Naive thymus-derived CD4-positive, alpha-beta T cell (primary cell): ENCODE measurements at places on chromosomes 11 and 22.
A peak's percentile ranks its signal among the peaks of the same experiment; 100 is the strongest.

GRCh38 chr11:77121096-77121640 is 6.9 kb upstream of the MYO7A start:
- DNase-seq = no peak

DNA sequence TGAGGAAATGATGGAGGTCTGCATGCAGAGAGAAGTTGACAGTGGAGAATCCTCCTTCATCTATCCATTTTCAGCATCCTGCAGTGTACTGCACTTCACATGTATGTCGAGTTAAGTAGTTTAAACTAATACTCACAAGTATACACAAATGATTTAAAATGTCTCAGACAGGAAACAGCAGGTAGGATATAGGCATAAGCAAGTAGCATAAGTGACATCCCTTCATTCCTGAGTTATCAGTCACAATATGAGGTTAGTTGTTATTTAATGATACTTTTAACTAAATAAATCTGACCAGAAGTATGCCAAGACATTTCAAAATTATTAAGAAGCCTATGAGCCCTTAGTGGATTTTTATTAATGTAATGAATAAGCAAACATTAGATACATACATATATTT is 37.4 kb downstream of the MTMR2 start:
- DNase-seq = no peak

DNA sequence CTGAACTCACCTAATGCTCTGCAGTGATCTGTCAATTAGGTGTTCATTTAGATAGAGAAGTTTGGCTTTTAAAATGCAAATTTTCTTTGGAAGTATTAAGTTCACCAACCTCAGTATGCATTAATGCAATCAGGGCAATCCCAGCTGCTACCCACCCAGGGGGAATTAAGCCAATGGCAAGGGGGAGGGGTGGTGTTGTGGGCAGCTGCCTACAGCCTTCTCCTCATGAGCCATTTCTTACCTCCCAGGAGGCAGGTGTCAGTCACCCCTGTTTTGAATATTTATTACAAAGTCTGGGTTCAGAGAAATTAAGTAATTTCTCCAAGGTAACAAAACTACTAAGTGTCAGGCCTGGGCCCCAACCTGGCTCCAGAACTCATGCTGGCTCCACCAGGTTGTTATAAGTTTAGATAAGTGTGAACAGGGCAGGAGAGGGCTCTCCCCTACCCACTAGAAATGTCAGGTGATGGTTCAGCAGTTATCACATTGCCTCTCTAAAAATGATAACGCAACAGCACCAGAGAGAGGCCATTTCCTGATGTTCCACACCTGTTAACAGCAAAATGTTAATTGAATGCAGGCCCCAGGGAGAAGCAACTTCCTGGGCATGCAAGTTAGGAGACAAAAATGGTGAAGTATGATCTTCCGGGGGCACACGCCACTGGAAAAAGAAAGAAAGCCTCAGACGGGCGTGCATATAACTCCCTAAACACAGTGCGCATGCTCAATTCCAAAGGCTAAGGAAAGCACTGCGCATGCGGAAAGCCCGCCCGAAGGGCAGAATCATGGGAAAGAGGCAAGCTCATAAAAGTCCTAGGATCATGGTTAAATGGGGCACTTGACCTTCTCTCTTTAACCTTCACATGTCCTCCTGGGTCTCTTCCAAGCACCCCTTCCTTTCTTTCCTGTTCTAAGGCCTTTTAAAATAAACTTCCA is 35.4 kb upstream of the GNAZ start:
- DNase-seq = no peak

DNA sequence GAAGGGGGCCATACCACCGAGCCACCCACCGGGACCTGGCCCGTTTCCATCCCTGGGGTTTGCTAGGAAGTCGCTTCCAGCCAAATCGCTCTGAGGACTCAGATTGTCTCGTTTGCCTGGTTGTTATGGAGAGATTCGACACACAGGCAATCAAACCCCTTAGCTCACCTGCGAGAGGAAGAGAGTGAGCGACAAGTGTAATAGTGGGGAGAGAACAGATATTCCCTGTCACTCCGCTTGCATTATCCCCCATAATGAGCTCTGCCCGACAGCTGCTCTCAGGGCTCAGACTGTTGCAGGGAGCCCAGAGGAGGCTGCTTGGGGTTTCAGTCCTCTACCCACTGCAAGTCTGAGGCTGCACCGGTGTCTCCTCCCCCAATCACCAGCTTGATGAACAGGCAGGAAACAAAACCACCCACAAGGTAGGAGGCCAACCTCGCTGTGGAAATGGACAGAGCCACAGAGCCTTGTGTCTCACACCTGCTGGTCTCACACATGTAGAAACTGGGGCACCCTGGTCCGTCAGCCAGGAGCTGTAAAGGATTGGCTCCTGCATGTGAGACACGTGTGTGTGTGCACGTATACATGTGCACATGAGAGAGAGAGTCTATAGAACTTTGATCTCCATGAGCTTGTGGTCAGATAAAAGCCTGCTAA is 351.1 kb downstream of the BUD13 start:
- DNase-seq = no peak

- no peak for DNase-seq
Observed at GRCh38 chr11:121931748-121932352, 184.2 kb downstream of the BLID start.

DNA sequence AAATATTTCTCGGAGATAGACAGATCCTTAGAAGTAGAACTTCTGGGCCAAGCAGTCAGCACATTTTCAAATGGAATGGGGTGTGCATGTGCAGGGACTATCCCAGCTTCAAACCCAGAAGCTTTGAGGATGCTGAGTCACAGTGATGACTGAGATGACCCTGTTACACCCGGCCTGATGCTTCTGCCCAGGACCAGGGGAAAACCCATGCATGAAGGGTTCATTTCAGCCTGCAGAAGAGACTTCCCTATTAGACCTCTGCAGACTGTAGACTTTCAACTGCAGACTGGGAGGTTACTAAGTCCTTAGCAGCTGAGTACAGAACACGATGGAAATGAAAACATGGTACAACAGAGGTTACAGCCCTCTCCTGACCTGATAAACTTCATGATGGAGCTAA is 3.6 kb upstream of the OR2AT4 start:
- no peak for DNase-seq

DNA sequence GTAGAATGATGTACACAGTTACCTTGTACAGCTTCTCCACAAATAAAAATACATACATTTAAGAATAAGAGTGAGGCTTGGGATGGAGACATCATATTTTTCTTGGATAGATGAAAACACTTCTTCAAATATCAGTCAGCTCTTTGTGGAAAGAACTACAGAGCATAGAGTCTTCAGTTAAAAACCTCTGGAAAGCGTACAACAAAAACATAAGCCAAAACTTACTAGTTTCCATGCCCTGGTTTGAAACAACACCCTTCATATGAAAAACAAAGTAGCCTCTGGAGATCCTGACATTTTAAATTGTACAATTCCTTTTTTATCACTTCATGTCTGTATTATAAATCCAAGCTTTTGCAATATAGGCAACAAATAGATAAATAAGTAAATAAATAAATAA is 7.0 kb upstream of the CEP126 start:
- DNase-seq = no peak

- DNase-seq = peak; percentile 65
Observed at GRCh38 chr11:57800444-57801182, 39.0 kb downstream of the CTNND1 start.

DNA sequence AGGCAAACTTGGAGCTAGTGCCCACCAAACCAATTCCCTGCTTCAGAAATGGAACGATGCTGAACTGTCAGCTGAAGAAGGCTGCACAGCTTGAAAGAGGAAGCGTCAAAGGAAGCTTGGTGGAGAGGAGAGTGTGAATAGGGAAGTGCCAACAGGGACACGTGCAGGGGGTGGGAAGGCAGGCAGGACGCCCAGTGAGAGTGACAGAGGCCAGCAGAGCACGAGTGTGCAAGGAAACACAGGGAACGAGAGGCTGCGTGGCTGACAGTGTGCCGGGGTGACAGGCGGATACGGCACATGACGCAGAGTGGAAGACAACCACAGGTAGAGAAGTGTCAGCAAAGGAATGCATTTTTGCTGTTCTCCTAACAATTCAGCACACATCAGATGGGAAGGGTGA is 196.4 kb downstream of the LARGE1 start:
- DNase-seq = no peak

DNA sequence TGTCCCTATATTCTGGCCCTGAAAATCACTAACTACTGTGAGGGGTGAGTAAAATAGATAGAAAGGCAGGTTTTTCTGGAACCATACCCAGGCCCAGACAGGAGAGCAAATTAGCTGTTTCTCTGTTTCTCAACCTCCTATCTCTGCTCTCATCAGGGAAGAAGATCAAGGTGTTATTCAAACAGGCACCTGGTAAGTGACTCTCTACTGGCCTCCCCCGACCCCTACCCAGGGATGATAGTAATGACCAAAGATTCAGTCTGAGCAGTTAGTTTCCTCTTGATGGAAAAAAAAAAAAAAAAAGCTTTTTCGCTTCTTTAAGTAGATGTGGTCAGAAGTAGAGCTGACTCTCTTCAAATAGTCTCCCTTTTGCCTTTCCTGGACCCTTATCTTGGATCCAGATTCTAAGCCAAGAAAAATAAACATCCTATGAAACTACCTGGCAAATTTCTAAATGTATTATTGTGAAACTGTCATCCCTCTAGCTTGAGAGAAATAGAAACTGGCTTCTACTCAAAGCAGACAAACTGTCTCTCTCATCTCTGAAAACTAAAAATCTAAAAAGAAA is 9.9 kb downstream of the LRRC4C start:
- no peak for DNase-seq

GRCh38 chr11:131530407-131530806 is 160.0 kb downstream of the NTM start:
- DNase-seq = no peak

GRCh38 chr11:118846181-118846935 is 37.3 kb upstream of the CXCR5 start:
- no peak for DNase-seq

GRCh38 chr11:10601837-10602236 is 33.4 kb upstream of the LYVE1 start:
- DNase-seq = no peak

DNA sequence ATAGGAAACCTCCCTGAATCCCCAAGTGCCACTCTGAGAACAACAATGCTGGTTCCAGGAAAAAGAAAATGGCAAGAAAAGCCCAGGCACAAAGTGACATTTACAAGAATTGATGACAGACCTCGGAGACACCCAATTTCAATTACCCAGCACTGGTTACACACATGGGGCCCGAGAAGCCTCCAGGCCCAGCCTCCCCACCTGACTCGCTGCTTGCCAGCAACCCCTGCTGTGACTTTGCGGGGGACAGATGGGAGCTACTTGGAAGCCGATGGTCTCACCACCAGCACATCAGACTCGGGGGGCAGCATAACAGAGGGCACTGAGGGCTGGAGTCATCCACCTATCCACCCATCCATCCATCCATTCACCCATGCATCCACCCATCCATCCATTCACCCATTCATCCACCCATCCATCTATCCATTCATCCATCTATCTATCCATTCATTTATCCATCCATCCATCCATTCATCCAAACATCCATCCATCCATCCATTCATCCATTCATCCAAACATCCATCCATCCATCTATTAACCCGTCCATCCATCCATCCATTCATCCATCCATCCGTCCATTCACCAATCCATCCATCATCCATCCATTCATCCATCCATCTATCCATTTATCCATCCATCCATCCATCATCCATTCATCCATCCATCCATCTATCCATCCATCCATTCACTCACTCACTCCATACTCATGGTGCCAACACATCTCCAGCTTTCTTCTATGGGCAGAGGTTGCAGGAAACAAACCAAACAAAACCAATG is 567.6 kb downstream of the BRD1 start:
- no peak for DNase-seq

DNA sequence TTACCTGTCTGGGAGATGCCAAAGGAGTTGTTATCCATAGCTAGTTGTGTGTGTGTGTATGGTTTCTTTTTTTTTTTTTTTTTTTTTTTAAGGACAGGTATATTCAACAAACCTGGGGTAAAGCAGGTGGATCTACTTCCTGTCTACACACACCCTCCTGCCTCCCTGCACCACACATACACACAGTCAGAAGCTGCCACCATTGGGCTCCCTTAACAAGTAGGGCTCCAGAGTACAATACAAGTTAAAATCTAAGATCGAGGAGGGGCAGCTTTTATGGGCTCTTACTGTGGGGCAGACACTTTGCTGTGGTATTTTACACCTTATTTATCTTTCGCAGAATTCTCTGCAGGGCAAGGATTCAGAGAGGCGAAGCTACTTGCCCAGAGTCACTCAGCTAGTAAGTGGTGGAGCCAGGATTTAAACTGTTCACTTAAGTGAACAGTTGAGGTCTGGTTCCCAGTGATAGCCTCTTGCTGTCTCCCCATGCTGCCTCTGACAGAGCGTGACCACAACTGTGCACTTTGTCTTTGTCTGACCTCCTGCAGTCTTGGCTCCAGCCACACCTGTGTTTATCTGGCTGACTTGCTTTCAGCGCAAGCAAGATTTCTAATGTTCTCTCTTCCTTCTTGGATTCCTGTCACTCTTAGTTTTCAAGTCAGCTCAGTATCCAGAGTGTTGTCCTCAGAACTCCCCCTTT is 135.0 kb downstream of the CSNK2A3 start:
- no peak for DNase-seq

DNA sequence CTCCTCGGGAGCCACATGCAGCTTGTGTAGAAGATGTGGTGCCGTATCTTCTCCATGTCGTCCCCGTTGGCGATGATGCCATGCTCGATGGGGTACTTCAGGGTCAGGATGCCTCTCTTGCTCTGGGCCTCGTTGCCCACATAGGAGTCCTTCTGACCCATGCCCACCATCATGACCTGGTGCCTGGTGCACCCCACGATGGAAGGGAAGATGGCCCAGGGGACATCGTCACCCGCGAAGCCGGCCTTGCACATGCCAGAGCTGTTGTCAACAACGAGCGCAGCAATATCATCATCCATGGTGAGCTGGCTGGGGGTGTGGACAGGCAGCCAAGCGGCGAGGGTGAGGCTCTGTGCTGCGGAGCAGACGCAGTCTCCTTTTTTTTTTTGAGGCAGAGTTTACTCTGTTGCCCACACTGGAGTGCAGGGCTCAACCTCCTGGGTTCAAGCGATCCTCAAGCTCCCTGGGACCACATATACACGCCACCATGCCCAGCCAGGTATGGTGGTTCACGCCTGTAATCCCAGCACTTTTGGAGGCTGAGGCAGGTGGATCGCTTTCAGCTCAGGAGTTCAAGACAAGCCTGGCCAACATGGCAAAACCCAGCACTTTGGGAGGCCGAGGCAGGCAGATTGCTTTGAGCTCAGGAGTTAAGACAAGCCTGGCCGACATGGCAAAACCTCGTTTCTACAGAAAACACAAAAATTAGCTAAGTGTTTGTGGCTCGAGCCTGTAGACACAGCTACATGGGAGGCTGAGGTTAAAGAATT is 17.3 kb upstream of the EP300 start:
- no peak for DNase-seq

- no peak for DNase-seq
Observed at GRCh38 chr22:25406510-25407210, 157.8 kb upstream of the GRK3 start.

GRCh38 chr11:48154151-48154550 is 62.5 kb upstream of the OR4B1 start:
- no peak for DNase-seq

DNA sequence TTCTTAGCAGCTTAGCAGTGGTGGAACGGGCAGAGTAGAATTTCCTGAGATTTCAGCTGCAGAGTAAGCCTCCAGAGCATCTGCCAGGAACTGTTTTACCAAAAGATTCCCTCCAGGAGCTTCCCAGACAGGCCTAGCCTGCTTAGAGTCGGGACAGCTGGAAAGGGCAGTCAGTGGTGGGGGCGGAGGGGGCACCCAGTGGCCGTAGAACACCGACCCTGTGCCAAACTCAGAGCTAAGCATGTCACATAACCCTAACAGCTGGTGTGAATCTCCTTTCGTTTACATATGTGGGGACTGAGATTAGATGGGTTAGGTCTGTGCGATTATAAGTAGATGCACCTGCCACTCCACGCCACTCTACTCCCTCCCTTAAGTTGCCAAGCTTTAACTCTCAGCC is 80.0 kb upstream of the CRTAM start:
- DNase-seq = no peak
